GM23248 (cell line): ENCODE measurements at places on chromosomes 11 and 22. TPM values are rescaled to one million over a fixed set of nuclear protein-coding genes. Genes with fewer than 3 reads are reported as not detected.
A peak's percentile ranks its signal among the peaks of the same experiment; 100 is the strongest.

The GAL gene
- 0.97 and 1.5 TPM in 2 replicates for total RNA-seq

DNA sequence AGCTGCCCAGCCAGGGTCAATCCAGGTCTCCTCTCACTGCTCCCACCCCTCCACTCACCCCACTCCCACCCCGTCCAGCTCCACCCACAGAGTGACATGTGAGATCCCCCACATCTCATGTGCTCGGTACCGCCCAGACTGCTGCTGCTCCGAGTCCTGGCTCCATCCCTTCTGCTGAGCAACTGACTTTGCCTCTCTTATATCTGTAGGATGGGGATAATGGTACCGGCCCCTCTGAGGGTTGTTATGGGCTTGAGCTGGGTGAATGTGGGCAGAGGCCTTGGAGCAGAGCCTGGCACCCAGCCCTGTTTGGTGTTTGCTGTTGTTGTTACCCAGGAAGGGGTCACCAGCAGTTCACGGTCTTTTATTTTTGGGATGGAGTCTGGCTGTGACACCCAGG lies 77.0 kb downstream of the ST3GAL4 start:
- DNase-seq: no peak

The DYNC2H1 gene
- total RNA-seq: 24.7 and 27.0 TPM in 2 replicates

DNA sequence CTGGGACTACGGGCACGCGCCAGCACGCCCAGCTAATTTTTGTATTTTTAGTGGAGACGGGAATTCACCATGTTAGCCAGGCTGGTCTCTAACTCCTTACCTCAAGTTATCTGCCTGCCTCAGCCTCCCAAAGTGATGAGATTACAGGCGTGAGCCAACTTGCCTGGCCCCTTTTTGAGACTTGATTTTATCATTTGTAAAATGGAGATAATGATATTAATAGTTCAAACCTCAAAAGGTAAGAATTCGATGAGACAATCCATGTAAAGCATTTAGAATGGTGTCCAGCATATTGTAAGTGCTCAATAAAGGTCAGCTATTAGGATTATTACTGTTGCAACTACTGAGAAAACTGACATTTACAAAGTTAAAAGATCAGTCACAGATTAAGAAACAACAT lies 2.7 kb upstream of the BACE1 start:
- no peak for DNase-seq

The MGAT3 gene
- not detected in 2 replicates for total RNA-seq

DNA sequence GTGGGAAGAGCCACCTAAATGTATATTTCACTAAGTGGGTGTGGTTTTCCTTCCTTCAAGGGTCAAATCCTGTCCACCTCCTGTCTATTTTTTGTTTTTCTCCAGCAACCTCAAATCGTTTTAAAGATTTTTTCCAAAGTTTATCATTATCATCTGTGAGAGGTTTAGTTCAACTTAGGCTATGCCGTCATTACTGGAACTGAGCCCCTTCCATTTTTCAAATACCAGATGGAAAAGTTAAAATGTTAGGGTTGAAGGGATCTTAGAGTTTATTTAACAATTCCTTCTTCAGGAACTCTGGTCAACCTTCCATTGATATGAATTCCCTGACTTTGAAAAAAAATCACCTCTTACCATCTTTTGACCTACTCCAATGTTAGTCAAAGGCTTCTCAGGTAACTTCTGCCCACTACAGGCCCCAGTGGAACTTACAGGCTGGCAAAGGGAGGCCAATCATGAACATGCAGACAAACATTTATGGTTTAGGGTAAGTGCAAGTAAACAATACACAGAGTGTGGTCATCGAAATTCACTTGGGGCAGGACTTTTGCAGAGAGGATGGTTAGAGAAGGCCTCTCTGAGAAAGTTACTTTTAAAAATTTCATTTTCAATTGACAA lies 45.2 kb downstream of the SYN3 start:
- DNase-seq: no peak

- DNase-seq: peak; percentile 48
Measured at GRCh38 chr11:13939961-13940906, 22.3 kb upstream of the SPON1 start.

DNA sequence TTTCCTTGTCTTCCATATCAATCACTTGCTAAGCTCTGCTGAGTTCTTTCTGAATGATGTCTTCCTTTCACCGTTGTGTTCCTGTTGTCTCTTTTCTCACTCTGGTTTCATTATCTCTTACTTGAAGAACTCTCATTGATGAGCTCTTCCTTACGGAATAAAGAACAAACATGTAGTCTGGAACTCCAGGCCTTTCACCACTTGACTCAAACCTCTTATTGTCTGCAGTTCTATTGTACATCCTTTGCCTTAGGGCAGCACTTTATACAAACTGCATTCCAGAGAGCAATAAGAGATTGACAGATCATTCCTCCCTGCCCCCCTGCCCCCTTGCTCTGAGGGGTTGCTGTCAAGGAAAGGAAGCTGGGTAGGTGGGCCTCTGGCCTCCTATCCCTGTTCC lies 517.4 kb downstream of the TMEM135 start:
- no peak for DNase-seq

GRCh38 chr22:27242917-27243589 lies 558.5 kb downstream of the MN1 start:
- DNase-seq: no peak

The CAPN5 gene
- 22.4 and 27.7 TPM in 2 replicates for total RNA-seq

DNA sequence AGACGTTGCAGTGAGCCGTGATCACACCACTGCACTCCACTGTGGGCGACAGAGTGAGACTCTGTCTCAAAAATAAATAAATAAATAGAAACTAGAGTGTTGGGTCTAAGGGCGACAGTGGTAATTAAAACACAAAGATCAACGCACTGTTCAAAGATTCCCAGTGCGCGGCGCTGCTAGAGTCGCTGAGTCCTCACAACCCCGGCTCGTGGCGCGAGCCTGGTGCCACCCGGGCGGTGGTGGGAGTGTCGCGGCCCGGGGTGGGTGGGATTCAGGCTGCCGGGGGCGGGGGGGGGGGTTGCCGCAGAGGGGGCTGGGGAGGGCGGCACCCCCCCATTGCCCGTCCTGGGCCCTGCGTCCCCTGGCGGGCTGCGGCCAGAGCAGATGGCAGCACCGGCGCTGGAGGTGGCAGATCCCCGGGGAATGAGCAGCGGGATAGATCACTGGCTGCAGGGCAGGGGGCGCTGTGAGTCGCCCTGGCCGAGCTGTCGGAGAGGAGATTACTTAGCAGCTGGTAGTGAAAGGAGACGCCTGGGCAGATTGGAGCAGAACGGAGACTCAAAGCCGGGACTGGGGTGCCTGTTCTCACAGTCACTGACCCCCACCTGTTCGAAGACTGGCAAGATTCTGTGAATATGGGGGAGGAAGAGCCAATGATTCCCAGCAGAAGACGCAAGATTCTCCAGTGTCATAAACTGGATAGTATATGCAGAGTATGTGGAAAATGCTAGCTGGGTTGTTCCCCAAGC lies 30.2 kb upstream of the APOBEC3A start:
- peak; percentile 74 for DNase-seq

The UPK3A gene
- total RNA-seq: not detected in 2 replicates

The SMTNL1 gene
- total RNA-seq: not detected in 2 replicates

The LRRC74B gene
- total RNA-seq: under 0.01 TPM in 1 of 2 replicates, not detected in the other

DNA sequence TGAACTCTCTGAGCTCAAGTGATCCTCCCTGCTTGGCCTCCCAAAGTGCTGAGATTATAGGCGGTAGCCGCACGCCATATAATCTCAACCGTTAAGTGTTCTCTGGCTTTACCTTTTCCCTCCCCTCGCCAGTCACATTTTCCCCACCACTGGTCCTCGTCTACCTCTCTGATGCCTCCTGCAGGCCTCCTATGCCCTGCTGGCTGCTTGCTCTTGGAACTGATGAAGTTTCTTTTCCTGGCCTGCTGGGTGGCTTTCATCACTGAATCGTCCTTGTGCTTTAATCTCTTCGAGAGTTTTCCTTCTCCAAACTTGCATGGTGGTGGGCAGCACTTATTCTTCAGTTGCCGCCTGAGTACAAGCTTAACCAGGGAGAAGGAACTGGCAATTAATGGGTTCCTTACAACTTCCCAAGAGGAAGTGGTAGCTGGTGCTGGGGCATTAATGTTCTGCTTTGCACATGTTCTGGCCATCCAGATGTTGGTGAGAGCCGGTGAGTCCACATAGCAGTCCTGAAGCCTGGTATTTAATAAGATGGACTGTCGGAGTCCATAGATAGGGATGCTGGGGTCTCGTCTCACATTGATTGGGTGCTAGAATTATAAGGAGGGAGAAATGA lies 1.3 kb downstream of the C22orf31 start:
- no peak for DNase-seq

GRCh38 chr11:117815262-117815803 lies 9.2 kb downstream of the FXYD2 start:
- DNase-seq: no peak
